ENCODE measurements at places on chromosomes 7 and 10.

DNA sequence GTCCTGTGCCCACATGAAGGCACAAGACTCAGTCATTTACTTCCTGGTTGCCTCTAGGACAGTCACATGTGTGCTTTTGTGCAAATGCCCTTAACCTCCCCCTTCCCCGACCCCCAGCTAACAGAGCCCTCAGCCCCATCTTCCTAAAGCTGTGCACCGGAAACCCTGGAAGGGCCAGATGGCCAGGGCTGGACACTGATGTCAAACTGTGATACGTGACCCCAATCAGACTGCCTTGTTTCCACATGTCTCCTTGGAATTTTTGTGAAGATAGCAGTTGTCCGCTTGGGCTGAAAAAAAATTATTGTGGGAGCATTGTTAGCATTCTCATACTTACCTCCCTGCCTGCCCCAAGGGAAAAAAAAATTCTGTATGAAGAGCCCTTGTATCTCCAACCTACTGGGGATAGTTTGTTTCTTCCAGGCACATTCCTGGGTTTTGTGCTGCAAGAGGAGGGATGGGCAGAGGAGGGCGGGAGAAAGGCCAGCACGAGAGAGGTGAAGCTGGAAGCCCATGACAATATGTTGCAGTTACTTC is 17.0 kb upstream of the ADAM12 start:
- DNase-seq = no peak

DNA sequence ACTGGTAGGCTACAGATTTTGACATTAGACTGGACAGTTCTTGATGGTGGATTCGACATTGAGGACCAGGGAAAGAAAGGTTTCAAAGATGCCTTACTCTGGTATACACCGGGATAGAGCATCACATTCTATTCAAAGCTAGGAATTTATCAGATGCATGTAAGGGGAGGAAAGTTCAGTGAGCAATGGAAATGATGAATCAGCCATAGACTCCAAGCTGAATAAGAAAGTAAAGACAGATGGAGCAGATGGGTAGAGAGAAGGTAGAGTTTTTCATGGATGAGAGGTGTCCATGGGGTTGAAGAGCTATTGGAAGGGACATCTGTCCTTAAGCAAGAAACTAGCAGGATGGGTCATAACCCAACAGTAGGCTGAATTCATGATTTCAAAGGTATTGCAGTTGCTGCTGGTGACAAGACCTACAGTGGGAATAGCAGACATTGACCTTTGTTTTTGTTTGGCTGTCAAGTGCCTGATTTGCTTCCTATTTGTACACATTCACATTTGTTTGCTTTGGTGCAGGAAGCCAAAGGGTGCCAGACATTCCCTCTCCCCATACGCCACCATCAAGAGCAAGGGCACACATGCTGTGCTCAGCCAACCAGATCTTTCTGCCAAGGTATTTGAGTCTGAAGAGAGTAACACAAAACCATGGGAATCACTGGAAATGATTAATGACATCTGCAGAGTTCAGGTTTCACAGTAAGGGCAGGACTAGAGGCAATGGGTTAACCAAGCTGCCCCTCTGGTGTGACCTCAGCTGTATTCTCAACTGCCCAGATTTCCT is 8.6 kb upstream of the CACUL1 start:
- DNase-seq = no peak

GRCh38 chr7:46224363-46224762 is 303.3 kb upstream of the IGFBP3 start:
- DNase-seq = no peak

GRCh38 chr10:76303682-76304316 is 872.4 kb downstream of the LRMDA start:
- no peak for DNase-seq

DNA sequence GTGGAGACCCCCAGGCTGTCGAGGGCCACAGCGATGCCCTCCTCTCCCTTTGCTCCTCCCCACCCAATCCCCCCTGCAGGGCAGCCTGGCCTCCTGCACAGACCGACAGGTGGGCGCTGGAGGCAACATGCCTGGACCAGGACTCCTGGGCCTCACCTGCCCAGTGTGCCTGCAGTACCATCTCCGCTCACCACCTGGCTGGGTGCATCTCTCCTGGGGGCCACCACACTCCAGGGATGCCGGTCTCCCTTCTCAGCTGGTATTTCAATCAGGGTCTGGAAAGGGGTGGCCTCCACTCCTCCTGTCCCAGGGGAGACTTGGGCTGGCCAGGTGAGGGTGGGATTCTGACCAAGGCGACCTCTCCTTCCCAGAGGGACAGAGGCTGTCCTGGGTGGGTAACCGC is 17.2 kb upstream of the CFAP46 start:
- no peak for DNase-seq

DNA sequence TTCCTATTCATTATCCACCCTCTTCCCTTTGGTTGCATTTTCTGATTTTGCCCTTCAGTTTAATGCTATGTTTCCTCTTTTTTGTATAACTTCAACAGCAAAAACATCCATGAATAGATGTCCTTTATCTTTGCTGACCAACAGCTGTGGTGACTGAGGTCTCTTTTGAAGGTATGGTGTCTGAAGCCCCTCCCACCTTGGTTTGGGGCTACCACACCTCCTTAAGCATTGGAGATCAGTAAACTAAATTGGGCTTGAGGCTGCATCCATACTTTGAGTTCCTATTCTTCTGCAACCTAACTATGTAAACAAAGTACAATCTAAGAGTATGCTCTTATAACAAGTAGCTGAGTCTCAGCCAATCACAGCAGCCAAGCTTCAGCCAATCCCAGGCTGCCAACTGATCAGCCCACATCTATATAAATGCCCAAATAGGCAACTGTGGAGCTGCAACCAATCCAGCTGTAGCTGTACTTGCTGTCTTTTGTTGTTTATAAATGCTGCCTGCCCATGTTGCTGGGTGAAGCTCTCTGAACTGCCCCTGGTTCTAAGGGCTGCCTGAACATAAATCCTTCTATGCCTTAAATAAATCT is 69.4 kb upstream of the PDLIM1 start:
- DNase-seq = no peak

DNA sequence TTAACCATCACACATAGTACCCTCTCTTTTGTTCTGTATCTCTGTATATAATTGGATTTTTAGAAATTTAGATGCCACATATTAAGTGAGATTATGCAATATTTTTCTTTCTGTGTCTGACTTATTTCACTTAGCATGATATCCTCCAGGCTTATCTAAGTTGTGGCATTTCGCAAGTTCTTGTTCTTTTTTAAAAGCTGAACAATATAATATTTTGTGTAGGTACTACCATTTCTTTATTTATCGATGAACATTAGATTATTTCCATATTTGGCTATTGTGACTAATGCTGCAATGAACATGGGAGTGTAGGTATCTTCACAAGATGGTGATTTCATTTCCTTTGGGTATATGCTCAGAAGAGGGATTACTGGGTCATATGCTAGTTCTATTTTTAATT is 295.0 kb downstream of the SUGCT start:
- DNase-seq = no peak

- no peak for DNase-seq
Measured at GRCh38 chr7:155964543-155964942, 152.3 kb upstream of the SHH start.

GRCh38 chr7:98618786-98619185 is 1.7 kb downstream of the NPTX2 start:
- no peak for DNase-seq

Data from stimulated activated CD4-positive, alpha-beta T cell treated with anti-CD3 and anti-CD28 coated beads, TNF-alpha, amount 100 ng/mL, for 24 hours (primary cell).